NCI-H2029 treated with DMSO at 0.1 percent for 48 hours (cell line): ENCODE measurements at places on chromosomes 16 and 17.

DNA sequence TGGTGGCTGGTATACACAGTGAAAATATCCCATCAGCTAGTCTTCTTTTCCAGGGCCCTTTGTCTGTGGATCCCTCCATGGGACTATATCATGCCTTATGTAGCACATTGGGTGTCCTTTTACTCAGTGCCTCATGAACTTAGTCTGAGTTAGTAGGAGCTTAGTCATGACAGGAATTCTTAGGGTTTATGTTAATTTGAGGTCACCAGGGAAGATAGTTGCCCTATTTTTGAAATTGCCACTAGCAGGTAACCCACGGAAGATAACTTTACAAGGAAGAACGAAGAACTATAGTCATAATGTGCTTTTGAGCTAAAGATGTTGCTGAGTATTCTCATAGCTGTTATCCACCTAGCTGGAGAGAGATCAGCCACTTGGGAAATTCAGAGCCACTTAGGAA, 14.8 kb upstream of the PLK1 start:
- no peak for DNase-seq

GRCh38 chr16:67449336-67449735, 18.4 kb downstream of the HSD11B2 start:
- DNase-seq: peak; percentile 76

DNA sequence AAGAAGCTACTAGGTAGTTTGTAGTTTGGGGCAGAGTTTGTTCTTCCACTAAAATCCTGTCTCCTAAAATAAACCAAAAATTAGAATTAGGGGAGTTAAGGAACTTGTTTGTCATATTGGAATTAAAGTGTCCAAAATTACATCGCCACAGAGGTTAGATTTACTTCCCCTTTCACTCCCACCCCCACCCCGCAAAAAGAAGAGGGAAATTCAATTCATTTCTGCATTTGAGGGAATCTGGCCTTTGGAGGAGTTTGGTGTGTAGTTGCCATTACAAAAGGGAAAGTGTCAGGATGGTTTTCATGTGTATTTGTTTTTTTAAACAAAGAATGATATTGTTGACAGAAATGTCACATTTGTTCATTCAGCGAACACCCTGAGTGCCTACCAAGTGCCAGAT, 5.8 kb downstream of the TMEM97 start:
- no peak for DNase-seq

- no peak for DNase-seq
Observed at GRCh38 chr16:87995644-87996043, 44.4 kb downstream of the BANP start.
